ENCODE measurements at places on chromosomes 6 and 20. TPM values are rescaled to one million over a fixed set of nuclear protein-coding genes. Genes with fewer than 3 reads are reported as not detected.

Gene FOXC1
- total RNA-seq: not detected

GRCh38 chr6:111564482-111564945, 41.2 kb downstream of the TRAF3IP2 start:
- H3K27me3 ChIP-seq: no peaks in the 10 kb centered on the region
- DNase-seq: no peak
- H3K4me1 ChIP-seq: peaks cover 50% of the 10 kb centered on the region
- H3K27ac ChIP-seq: no peak overlapping the region

GRCh38 chr20:25193843-25194242, 1.7 kb upstream of the ENTPD6 start:
- peaks cover 26% of the 10 kb centered on the region for H3K4me1 ChIP-seq
- no peak overlapping the region for H3K4me3 ChIP-seq
- peaks cover 2% of the 10 kb centered on the region for H3K36me3 ChIP-seq
- no peak overlapping the region for H3K27ac ChIP-seq
- peaks cover 2% of the 10 kb centered on the region for H3K27me3 ChIP-seq
- DNase-seq: no peak

DNA sequence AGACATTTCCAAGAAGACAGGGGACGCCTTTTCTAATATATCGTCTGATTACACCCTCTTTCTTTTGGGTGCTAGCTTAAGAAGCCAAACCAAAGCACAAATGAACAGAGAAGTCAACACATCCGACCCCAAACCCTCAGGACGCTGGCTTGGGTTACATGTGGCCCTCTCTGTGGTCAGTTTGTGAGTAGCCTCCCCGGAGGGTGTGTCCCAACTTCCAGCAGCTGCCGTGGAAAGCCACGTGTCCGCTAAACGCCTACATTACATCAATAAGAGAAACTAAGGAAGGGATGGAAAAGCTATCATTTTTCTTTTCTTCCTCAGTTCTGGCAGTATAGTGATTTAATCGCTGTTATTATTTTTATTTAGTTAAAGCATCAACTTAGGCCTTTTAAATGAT, 487 bp upstream of the BMP6 start:
- DNase-seq: no peak
- no peak overlapping the region for H3K27ac ChIP-seq
- peaks cover 75% of the 10 kb centered on the region for H3K27me3 ChIP-seq
- H3K36me3 ChIP-seq: no peaks in the 10 kb centered on the region
- H3K4me1 ChIP-seq: peaks cover 18% of the 10 kb centered on the region

- DNase-seq: no peak
- H3K27me3 ChIP-seq: peaks cover 12% of the 10 kb centered on the region
- no peak overlapping the region for H3K4me3 ChIP-seq
These were observed 111.0 kb upstream of the RALGAPA2 start for GRCh38 chr20:20823476-20823881.
